Right cardiac atrium (tissue), 5 donors: ENCODE measurements at places on chromosomes 6 and 20. TPM values are rescaled to one million over a fixed set of nuclear protein-coding genes. Genes with fewer than 3 reads are reported as not detected.

Gene HACE1
- 9.7 TPM for total RNA-seq

- DNase-seq, result no peak
These were observed 198.4 kb upstream of the SLC35B3 start for GRCh38 chr6:8633762-8634161.

DNA sequence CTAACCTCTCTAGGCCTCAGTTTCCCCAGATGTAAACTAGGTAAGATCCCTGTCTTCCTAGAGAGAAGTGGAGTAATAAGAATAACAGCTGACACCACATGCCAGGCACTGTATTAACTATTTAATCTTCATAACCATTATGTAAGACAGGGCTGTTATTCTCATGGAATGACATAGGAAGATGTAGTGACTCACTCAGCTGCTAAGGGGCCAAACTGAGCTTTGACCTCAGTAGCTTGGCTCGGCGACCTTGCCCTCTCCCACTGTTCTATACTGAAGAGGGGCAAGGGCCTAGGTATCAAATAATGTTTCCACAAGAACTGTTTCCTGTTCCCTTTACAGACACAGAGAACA lies 2.9 kb upstream of the MDGA1 start:
- DNase-seq, result no peak

DNA sequence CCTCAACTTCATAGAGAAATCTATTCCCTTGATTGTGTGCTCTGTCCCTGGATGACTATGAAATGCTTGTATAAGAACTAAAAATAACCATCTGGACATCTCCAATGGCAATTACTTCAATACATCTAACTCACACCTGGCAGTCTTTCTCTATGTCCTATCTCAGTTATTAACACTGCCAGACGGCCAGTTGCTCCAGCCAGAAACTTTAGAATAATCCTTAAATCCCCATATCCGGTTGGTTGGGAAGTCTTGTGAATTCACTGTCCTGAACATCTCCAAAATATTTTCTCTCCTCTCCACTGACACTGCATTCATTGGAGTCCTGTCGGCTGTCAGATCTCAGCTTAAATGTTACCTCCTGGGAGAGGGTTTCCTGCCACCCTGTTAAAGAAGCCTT lies 12.2 kb upstream of the LAMA2 start:
- no peak for DNase-seq

Gene BTNL2
- total RNA-seq, result not detected

Gene SLPI
- total RNA-seq, result 14.3 TPM

DNA sequence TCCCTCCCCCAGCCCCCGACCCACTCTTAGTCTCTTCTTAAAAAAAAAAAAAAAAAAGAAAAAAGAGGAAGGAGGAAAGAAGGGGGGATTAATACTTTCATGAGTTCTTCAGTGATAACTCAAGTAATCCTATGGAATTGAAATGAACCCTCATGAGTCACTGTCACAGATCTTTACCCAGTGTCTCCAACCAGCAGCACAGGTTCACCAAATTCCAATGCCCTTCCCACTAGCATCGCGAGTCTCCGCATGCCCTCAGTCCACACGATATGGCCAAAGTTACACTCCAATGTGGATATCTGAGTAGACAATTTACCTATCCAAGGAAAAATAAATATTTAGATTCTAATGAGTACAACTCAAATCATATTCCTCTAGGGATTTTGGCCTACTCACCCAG lies 74.5 kb downstream of the MDN1 start:
- no peak for DNase-seq

GRCh38 chr6:36135053-36135731 lies 4.9 kb downstream of the MAPK13 start:
- no peak for DNase-seq
